Stimulated activated CD8-positive, alpha-beta memory T cell treated with anti-CD3 and anti-CD28 coated beads, Interleukin-4, amount 100 ng/mL, for 4 hours (primary cell): ENCODE measurements at places on chromosomes 3 and 15.

DNA sequence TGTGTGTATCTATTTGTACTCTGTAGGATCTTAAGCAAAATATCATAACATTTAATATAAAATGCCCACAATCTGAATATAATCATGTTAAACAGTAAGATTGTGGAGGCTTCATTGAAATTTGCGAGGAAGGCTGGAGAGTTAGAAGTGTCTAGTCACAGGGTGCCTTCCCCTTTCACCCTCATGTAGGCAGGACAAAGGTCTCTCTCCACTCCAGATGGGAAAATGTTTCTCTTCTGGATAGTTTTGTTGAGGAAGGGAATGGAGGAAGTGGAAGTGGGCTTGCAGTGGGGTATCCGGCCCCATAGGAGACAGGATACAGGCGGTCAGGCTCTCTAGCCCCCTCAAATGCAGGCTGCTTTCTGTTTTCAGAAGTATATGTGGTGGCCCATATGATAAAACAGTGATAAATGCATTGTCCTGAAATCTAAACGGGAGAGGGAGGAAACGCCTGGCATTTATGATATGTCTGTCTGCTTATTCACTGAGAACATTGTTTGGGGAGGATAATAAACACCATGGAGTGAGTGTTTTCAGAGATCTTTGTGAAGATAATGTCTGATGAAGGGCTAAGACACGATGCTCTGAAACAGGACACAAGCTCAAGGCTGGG lies 13.3 kb upstream of the MYZAP start:
- no peak for DNase-seq

- DNase-seq = no peak
Observed at GRCh38 chr3:61073566-61074165, 177.6 kb downstream of the FHIT start.

GRCh38 chr15:56913670-56914069 lies 4.8 kb upstream of the TCF12 start:
- DNase-seq = no peak

- DNase-seq = no peak
Observed at GRCh38 chr15:100301910-100302431, 39.8 kb downstream of the ADAMTS17 start.

DNA sequence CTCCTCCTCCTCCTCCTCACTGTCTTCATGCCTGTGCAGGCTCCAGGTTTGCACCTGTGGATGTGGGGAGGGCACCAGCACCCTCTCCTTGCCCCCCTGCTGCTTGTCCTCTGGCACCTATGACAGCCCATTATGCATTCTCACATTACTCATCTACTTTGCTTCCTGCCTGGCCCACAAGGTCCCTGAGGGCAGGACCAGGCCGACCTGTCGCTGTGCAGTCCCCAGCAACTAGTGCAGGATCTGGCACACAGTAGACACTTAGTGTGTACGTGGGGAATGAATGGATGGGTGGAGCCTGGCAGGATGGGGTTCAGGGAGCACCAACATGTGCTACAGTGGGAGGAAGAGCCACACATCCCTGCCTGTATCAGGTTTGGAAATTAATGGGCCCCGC lies 58.3 kb upstream of the TMEM115 start:
- no peak for DNase-seq

GRCh38 chr3:69684309-69684961 lies 54.8 kb upstream of the MITF start:
- no peak for DNase-seq

GRCh38 chr3:73797311-73797710 lies 172.6 kb upstream of the PDZRN3 start:
- no peak for DNase-seq
